Keratinocyte (primary cell): ENCODE measurements at places on chromosomes 2 and 18.

GRCh38 chr2:11366326-11366741 lies 21.9 kb upstream of the ROCK2 start:
- no peaks in the 10 kb centered on the region for H3K36me3 ChIP-seq
- no peaks in the 10 kb centered on the region for H3K27me3 ChIP-seq
- no peak for DNase-seq
- H3K4me3 ChIP-seq: no peak overlapping the region
- no peak overlapping the region for H3K27ac ChIP-seq
- H3K4me1 ChIP-seq: peaks cover 15% of the 10 kb centered on the region

GRCh38 chr18:50051288-50051687 lies 143.7 kb downstream of the MYO5B start:
- H3K27ac ChIP-seq: no peak overlapping the region
- no peak overlapping the region for H3K4me3 ChIP-seq
- no peak for DNase-seq
- H3K4me1 ChIP-seq: no peaks in the 10 kb centered on the region
- no peaks in the 10 kb centered on the region for H3K27me3 ChIP-seq

DNA sequence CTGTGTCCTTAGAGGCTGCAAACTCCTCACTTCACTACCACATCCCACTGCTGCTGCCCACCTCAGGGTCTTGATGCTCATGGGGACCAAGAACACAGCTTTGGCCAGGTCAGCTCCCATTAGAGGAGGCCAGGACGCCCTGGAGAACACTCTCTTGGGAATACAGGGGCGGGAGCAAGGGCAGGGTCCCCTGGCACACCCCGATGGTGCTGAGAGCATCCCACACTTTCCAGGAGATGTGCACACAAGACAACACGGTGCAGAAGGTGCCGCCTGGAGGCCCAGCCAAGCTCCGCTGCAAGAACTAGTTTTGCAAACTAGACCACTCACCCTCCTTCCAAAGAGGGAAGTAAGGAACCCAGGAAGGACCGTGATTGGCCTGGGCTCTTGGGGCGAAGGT lies 304.4 kb upstream of the SALL3 start:
- H3K4me3 ChIP-seq: no peak overlapping the region
- H3K36me3 ChIP-seq: no peaks in the 10 kb centered on the region
- DNase-seq: no peak
- H3K4me1 ChIP-seq: no peaks in the 10 kb centered on the region

DNA sequence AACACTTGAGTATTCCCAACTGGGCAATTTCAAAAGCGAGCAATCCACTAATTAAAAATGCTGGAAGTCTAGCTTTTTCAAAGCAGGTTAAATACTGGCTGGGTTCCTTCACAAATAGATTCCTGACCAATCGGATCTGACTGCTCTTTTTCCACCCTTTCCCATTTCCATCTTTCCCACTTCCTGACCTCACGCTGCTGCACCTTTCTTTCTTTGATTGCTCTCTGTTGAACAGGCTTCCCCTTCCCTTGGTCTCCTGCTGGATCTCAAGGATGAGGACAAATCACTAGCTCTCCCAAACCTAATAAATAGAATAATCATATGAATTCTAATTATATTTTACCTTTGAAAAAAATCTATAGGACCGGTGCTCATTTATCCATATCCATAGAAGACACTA lies 121.2 kb downstream of the TCF4 start:
- H3K4me1 ChIP-seq: no peaks in the 10 kb centered on the region
- no peak overlapping the region for H3K27ac ChIP-seq
- H3K36me3 ChIP-seq: no peaks in the 10 kb centered on the region
- H3K27me3 ChIP-seq: no peaks in the 10 kb centered on the region
- no peak overlapping the region for H3K4me3 ChIP-seq

DNA sequence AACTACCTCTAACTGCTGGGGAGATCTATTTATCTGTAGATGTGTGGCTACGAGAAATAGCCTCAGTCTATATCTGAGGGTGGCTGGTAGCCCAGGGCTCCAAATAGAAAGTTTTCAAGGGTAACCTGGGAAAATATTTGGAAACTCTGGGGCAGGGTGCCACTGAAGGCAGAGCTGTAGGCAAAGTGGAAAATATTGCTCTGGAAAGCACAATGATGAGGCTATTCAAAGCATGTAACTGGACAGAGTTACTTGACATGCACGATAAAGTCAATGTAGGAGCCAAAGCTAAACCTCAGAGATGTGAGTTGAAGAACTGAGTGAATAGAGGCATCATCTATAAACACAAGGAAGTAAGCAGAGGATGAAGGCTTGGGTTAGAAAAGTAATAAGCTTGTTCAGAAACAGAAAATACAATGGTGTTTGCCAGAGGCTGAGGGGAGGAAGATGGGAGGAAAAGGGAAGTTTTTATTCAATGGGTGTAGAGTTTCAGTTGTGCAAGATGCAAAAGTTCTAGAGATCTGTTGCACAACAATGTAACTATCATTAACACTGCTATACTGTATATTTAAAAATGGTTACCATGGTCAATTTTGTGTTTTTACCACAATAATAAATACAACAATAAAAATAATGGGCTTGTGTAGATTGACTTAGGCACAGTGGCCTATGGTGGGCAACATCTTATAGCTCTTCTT lies 171.6 kb downstream of the MBD2 start:
- H3K27me3 ChIP-seq: no peaks in the 10 kb centered on the region
- no peak for DNase-seq
- no peak overlapping the region for H3K27ac ChIP-seq

- no peaks in the 10 kb centered on the region for H3K27me3 ChIP-seq
- no peak for DNase-seq
- H3K27ac ChIP-seq: no peak overlapping the region
- peaks cover 27% of the 10 kb centered on the region for H3K4me1 ChIP-seq
- H3K4me3 ChIP-seq: no peak overlapping the region
- H3K36me3 ChIP-seq: no peaks in the 10 kb centered on the region
These were observed 87.9 kb upstream of the MAP4K3 start for GRCh38 chr2:39524756-39525635.
